Mammary microvascular endothelial cell (primary cell): ENCODE measurements at places on chromosomes 3 and 15. TPM values are rescaled to one million over a fixed set of nuclear protein-coding genes. Genes with fewer than 3 reads are reported as not detected.

Gene DTX3L
- total RNA-seq = 40.0 and 44.8 TPM in 2 replicates

Gene MST1R
- 0.79 and 1.7 TPM in 2 replicates for total RNA-seq

Gene P2RY14
- total RNA-seq = not detected in 2 replicates

Gene SCAANT1
- not detected in 2 replicates for total RNA-seq

Gene IRAK2
- total RNA-seq = 15.8 and 21.6 TPM in 2 replicates

Gene KCNMB2
- not detected in 2 replicates for total RNA-seq

Gene HIGD2B
- not detected in 2 replicates for total RNA-seq

Gene PPP1R14D
- total RNA-seq = not detected in 2 replicates

Gene AP3B2
- total RNA-seq = not detected in 2 replicates

Gene FMN1
- under 0.01 TPM in 2 replicates for total RNA-seq

Gene ECE2
- total RNA-seq = not detected in 2 replicates

Gene FOXL2NB
- not detected in 2 replicates for total RNA-seq

Gene SIDT1
- under 0.01 TPM in 1 of 2 replicates, not detected in the other for total RNA-seq

Gene INSYN1
- total RNA-seq = not detected in 2 replicates

Gene ETV5
- 22.4 and 25.9 TPM in 2 replicates for total RNA-seq

Gene SH3GL3
- total RNA-seq = not detected in 2 replicates

Gene CMC1
- 11.2 and 20.3 TPM in 2 replicates for total RNA-seq

Gene HRG
- total RNA-seq = not detected in 2 replicates

Gene GABRR3
- not detected in 2 replicates for total RNA-seq

Gene OR5H1
- not detected in 2 replicates for total RNA-seq

Gene IGF1R
- total RNA-seq = 11.9 and 15.8 TPM in 2 replicates

Gene APBA2
- 28.7 and 29.7 TPM in 2 replicates for total RNA-seq

Gene BCL2A1
- 0.13 and 0.89 TPM in 2 replicates for total RNA-seq

Gene SLC9C1
- not detected in 2 replicates for total RNA-seq

Gene LYZL4
- not detected in 2 replicates for total RNA-seq

Gene ABHD6
- 8.7 and 9.8 TPM in 2 replicates for total RNA-seq

Gene ACOX2
- not detected in 2 replicates for total RNA-seq

Gene CCR5
- not detected in 2 replicates for total RNA-seq

Gene TTLL13
- total RNA-seq = 0.20 TPM in 1 of 2 replicates, not detected in the other

Gene C3orf20
- total RNA-seq = not detected in 2 replicates

Gene CLDN16
- 0.13 and 0.39 TPM in 2 replicates for total RNA-seq

Gene NEK11
- 1.1 and 1.4 TPM in 2 replicates for total RNA-seq

Gene SLC2A2
- total RNA-seq = 0.05 TPM in 1 of 2 replicates, not detected in the other

Gene CHMP2B
- total RNA-seq = 24.4 and 27.2 TPM in 2 replicates

Gene APOD
- total RNA-seq = 9.9 and 12.7 TPM in 2 replicates

Gene FBXO45
- total RNA-seq = 11.1 and 11.9 TPM in 2 replicates

Gene MYEF2
- total RNA-seq = 17.7 and 25.2 TPM in 2 replicates

Gene SHC4
- 0.30 and 0.40 TPM in 2 replicates for total RNA-seq

Gene LEKR1
- total RNA-seq = not detected in 2 replicates

Gene TTC21A
- 2.2 and 2.4 TPM in 2 replicates for total RNA-seq

Gene CCR3
- not detected in 2 replicates for total RNA-seq

Gene ACKR2
- total RNA-seq = 0.59 and 0.67 TPM in 2 replicates

Gene CHRNA5
- 3.9 and 7.2 TPM in 2 replicates for total RNA-seq

Gene LDHAL6B
- total RNA-seq = not detected in 2 replicates

Gene PLA2G4D
- total RNA-seq = not detected in 2 replicates

Gene TRIM42
- total RNA-seq = not detected in 2 replicates

Gene SGO1
- total RNA-seq = 11.8 and 11.9 TPM in 2 replicates

Gene STAB1
- total RNA-seq = 149 and 154 TPM in 2 replicates

Gene CNTN4
- total RNA-seq = not detected in 2 replicates

Gene SMAD6
- total RNA-seq = 24.8 and 25.6 TPM in 2 replicates

Gene SLC22A14
- not detected in 2 replicates for total RNA-seq

Gene GATA2
- total RNA-seq = 52.0 and 66.8 TPM in 2 replicates
